ENCODE measurements at places on chromosomes 11 and 22.

DNA sequence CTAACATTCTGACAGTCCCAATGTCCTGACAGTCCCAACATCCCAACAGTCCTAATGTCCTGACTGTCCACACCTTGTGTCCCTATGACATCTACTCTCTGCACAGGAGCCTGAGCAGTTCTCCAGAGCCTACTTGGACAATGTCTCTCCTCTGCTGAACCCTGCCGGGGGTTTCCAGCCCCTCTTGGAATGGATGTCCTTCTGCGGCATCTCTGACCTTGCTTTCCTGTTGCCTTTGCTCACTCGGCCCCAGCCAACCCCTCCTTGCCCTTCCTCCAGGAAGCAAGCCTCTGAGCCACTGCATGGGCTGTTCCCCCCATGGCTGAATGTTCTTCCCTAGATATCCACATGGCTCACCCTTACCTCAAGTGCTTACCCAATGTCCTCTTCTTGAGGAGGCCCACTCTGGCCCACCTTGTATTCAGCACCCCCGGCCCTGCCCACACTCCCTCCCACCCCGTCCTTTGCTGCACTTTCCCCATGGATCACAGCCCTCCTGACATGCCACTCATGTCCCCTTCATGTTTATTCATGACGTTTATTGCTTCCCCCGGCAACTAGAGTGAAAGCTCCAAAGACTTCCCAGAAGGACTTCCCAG is 59.5 kb downstream of the DHCR7 start:
- DNase-seq = no peak

- no peak for DNase-seq
Observed at GRCh38 chr11:32890843-32891656, 1.6 kb upstream of the QSER1 start.

DNA sequence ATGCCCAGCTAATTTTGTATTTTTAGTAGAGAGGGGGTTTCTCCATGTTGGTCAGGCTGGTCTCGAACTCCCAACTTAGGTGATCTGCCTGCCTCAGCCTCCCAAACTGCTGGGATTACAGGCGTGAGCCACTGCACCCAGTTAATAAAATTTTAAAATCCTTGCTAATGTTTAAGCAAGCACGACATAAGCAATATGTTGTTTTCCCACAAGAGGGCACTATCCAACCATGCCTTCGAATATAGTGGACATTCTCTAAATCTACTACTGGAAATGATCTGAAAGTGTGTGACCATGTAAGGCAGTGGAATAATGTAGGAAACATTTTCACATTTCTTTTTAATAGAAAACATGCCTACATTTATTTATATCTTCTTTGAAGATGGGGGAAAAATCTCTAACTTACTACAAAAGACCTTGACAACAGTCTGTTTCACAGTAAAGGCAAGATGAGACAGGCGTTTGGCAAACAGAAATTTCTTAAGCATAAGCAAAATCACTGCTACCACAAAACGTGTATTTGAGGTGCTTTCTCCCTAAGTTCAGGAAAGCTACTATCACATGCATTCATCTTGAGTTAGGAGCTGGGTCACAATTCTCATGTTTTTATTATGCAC is 38.2 kb downstream of the PITPNB start:
- DNase-seq = no peak

DNA sequence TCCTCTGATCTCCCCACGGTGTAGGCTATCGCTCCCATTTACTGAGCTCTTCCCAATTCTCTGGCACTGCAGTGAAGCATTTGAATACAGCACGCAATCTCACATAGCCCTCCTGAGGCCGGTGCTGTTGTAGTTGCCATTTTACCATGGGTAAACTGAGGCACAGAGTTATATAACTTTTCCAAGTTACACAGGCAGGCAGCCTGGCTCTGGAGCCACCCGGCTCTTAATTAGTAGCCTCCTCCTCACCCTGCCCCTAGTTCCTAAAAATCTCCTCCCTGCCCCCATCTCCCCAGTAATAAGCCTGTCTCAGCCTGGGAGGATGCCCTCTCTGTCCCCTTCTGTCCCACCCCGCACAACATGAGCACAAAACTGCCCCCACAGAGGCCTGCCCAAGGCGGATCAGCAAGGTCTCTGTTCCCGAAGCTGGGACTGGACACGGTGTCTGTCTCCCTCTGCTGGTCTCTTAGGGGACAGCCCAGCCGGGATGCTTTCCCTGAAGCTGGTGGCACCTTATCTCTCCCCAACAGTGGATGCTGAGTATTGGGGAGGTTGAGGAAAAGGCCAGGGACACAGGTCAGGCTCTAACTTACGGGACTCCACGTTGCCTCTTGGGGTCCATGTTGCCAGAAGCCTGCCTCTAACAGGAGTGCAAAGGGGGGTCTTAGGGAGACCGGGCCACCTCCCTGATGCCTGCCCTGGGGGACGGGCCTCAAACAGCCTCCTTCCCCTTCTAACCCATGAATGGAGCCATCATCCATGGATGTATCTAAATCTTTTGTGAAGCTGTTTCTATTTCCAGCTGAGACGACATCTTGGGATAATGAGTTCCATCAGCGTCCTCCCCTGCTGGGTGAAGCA is 9.1 kb upstream of the CLCF1 start:
- DNase-seq = peak; percentile 74

GRCh38 chr11:39374963-39375698 is 2084.3 kb downstream of the LRRC4C start:
- no peak for DNase-seq

DNA sequence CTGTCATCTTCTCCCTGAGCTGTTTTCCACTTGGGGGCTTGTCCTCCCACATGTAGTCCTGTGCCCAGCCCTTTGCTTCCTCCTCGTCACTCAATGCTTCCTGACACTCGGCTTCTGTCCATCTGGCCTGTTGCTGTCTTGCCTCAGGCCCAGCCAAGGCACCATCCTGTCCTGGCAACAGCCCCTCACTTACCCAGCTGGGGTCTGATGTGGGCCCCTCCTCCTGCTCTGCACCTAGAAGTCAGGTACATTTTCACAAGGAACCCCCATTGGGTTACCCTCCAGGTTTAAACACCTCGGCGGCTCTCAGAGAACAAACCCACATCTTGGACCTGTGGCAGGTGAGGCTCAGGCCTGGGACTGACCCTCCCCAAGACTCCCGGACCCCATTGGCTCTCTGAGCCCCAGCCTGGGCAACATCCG is 784.8 kb downstream of the TBC1D22A start:
- DNase-seq = no peak

- no peak for DNase-seq
Observed at GRCh38 chr11:73950869-73951710, at the start of gene DNAJB13. TSS of gene DNAJB13 (plus strand) at chr11:73951026. CDS start at chr11:73951070, 44 bp downstream.

DNA sequence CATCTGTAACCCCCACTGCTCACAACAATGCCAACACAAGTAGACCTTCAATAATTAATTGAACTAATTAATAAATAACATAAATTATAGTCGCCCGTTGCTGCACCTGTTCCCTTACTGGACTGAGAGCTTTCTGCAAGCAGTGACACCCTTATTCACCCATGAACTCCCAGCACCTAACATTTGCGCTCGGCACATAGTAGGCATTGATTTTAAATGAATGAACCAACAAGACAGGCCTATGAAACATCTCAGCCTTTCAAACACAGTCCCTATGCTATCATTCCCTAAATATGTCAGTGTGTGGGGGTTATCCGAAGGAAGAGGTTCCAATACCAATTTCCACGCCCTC is 1.1 kb downstream of the THAP12 start:
- no peak for DNase-seq

DNA sequence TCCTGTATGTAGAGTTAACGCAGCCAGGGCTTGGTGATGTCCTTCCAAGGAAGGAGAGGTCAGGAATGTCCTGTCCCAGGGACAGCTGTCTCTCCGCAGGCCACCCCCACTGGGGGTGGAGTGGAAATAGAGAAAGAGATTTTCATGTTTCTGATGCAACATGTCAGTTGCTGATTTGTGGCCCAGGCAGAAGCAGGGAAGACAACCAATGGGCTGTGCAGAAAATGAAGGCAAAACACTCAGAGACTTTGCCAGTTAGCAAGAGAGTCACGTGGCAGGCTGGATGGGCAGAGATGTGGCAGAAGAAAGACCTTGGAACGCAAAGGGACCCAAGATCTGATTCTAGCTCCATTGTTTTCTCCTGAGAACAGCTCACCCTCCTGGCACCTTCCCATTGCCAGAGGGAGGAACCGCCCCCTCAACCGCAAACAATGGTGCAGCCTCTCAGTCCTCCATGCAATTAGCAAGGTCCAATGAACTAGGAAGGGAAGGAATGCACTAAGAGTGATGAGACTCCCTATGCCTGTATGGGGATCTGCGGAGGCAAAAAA is 71.0 kb downstream of the SYN3 start:
- peak; percentile 82 for DNase-seq

DNA sequence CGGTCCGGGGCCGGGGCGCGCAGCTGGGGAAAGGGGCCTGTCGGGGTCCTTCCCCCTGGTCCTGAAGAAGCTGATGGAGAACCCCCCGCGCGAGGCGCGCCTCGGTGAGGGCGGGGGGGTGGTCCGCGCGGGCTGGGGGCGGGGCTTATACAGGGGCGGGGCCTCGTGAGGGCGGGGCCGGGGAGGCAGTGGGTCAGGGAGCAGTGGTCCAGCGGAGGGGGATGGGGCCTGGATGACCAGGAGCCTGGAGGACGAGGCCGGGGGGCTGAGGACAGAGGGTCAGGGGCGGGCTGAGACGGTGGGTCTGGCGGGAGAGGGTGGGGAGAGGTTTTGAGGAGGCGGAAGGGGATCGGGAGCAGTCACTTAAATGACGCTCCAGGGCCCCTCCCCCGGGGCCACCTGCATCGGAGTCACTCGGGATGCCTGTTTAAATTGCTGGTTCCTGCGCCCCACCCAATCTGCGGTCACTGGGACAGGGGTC is 396 bp downstream of the TEF start:
- DNase-seq = peak; percentile 72

Data from breast epithelium (tissue), 4 donors.